EL (cell line): ENCODE measurements at places on chromosomes 11 and 22.

DNA sequence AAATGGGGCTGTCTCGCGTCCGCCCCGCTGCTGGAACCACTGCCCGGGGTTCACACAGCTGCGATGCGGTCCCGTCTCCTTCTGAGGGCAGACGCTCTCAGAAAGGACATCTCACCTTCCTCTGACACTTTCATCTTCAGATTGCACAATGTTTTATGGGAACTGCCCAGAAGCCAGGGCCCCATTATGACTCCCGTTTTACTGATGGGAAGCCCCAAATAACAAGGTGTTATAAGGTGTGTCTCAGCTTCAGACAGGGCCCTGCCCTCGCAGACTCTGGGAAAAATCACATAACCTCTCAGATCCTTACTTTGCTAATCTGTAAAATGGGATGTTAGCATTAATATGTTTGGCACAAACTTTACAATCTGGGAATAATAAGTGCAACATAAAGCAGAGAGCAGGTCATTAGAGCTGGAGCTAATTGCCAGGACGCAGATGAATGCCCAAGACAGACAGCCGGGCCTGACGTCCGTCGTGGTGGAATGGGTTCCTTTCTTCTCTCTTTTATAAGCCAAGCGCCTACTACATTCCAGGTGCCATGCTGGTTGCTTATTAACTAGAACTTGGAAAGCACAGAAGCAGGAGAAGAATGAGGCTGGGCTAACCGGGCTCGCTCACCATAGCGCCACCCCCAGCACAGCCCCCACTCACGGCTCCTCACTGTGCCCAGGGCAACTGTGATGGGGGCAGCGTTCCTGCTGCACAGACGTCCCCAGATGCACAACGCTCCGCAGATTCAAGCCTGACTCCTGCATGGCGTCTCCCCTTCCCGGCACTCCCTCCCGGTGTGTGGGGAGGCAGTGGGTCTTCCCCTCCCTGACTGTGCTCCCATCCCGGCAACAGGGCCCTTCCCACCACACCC lies 43.8 kb downstream of the TRMU start:
- DNase-seq = no peak

GRCh38 chr22:46674367-46674781 lies 54.2 kb downstream of the GRAMD4 start:
- DNase-seq = no peak

GRCh38 chr11:132904607-132905006 lies 627.7 kb downstream of the OPCML start:
- no peak for DNase-seq

DNA sequence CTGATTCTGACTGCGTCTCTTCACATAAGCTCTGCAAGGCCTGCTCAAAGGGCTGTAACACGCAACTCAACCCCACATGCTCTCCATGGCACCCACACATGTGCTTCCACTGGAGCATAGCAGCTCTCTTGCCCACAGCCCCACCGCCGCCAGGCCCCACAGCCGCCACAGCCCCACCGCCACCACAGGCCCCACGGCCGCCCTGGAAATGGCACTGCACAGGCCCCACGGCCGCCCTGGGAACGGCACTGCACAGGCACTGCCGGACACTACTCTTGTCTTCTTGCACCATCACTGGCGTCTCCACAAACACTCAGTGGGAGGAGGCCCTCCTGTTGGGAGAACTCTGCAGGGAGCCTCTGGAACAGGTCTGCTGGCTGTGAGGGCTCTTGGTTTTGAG lies 8.6 kb downstream of the MOB2 start:
- no peak for DNase-seq

- DNase-seq = no peak
Observed at GRCh38 chr11:65781962-65782815, 1.4 kb upstream of the AP5B1 start.

GRCh38 chr22:29570912-29571549 lies 9.9 kb downstream of the NIPSNAP1 start:
- no peak for DNase-seq

- no peak for DNase-seq
Observed at GRCh38 chr11:34147581-34147980, 42.2 kb downstream of the NAT10 start.

DNA sequence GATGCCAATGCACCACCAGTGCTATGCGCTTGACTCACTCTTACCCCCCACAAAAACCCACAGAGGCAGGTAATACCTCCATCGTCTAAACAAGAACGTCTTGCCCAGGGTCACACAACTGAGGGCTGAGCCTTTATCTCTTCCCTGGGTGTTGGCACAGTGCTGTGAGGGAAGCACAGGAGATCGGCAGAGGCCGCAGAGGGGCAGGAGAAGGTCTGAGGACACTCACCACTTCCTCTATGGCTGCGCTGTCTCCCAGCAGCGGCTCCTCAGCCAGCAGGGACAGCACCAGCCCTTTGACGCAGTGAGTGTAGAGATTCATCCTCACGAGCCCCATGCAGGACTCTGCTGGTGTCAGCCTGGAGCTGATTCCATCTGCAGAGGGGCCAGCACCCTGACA lies 19.9 kb downstream of the HPS4 start:
- no peak for DNase-seq

GRCh38 chr11:107545101-107545514 lies 20.4 kb downstream of the ALKBH8 start:
- peak; percentile 25 for DNase-seq

DNA sequence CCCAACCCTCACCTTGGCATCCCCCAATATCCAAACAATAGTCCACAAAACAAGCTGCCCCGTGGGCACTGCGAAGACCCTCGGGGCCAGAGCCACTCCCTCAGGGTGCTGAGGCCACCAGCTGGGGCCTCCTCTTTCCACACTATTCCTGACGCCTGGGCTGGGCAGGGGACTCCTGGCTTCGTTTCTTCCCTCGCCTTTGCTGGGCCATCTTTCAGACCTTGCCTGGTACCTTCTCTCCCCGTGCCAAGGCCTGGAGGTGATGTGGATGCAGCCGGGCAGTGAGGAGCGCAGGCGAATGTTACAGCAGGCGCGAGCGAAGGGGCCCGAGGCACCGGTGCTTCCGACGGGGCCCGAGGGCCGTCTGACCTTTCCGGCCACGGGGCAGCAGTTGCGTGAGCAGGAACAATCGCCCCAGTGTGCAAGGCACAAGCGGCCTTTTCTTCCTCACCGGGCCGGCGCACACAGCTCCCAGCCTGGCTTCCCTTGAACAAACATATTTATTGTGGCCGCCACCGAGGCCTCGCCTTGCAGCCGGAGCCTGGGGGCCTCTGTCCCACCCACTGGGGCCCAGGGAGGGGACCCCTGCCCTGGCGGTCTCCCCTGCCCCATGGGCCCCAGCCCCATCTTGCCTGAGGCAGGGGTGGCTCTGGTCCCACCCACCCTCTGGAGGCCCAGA lies 32.6 kb upstream of the KCNQ1OT1 start:
- DNase-seq = no peak

- DNase-seq = peak; percentile 94
Observed at GRCh38 chr11:67032830-67033551, 10.1 kb downstream of the SYT12 start.

GRCh38 chr11:12222055-12222792 lies 111.8 kb downstream of the MICAL2 start:
- no peak for DNase-seq

DNA sequence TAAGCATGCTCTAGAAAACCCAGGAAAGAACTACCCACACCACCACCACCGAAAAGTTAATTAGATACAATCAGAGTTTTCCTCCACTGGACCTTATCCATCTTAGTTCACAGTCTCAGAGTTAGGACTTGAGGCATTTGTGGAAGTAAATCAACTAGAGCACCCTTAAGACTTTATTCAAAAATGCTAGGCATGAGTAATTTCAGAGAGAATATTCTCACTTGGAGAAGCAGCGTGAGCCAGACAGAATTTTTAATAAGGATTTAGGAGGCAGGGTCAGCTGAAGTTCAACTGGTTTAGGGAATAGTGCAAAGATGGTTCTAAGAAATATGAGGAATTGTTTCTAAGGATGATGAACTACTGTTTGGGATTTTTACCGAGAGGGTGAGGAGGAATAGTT lies 1.2 kb upstream of the OLFML1 start:
- no peak for DNase-seq

DNA sequence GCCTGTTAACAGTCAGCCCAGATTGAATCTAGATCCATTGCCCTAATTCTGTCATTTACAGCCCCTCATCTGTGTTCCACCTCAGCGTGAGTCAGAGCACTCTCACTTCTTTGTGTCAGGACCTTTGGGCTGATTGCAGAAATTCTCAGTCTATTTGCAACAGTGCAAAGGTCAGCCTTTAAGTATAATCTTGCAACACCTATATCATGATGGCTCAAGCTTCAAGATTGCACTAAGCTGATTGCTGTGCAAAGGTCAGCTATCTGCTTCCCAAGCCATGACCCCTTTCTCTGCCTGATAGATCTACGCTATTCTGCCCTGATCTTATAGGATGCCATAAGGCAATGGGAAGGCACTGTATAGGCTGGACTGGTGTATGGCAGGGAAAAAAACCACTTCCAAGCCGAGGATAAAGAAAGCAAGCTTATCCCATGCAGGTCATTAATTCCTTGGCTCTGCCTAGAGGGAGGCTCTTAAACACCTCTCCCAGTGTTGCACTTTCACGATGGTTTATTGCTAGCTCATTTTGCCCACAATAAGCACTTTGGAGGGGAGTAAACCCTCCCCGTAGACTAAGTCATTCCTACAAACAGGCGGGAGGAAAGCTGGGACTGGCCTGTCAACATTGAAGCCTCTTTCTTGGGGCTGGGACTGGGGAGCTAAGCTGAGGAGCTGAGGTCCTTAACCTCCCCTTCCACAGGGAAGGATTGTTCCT lies 100.6 kb downstream of the RRAS2 start:
- peak; percentile 65 for DNase-seq

DNA sequence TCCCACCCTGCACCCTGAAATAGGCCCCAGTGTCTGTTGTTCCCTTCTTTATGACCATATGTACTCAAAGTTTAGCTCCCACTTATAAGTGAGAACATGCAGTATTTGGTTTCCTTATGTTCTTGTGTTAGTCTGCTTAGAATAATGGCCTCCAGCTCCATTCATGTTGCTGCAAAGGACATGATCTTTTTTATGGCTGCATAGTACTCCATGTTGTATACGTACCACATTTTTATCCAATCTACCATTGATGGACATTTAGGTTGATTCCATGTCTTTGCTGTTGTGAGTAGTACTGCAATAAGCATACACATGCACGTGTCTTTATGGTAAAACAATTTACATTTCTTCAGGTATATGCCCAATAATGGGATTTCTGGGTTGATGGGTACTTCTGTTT lies 59.4 kb upstream of the ANGPTL5 start:
- DNase-seq = no peak

GRCh38 chr11:61971248-61972111 lies 4.0 kb upstream of the FTH1 start:
- DNase-seq = peak; percentile 99

DNA sequence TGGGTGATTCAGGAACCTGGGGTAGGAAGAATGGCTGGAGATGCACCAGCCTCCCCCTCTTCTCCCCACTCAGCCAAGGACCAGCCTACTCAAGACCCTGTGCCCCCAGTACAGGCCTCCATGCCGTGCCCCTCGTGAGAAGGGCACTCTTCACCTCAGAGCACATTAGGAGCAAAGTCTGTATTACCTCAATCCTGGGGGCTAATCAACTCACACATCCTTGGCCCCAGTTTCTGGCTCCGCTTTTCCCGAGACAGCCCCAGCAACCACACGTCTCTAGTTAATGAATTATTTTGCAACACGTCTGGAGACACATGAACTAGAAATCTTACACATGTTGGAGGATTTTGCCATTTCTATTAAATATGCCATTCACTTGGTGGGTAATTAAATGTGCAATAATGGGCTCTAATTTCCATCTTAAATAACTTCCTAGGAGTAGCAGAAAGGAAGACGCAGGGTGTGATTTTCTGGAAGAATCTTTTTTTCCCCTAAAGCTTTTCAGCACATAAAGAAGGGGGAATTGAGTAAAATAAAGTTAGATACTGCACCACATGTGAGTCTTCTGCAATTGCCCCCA lies 63.0 kb downstream of the TMPRSS5 start:
- DNase-seq = no peak

- peak; percentile 39 for DNase-seq
Observed at GRCh38 chr22:50481440-50482106, at the start of gene ADM2. TSS of gene ADM2 (plus strand) at chr22:50481543. CDS start at chr22:50481848, 305 bp downstream.

- no peak for DNase-seq
Observed at GRCh38 chr11:31943056-31943780, 132.1 kb upstream of the PAX6 start.

- peak; percentile 23 for DNase-seq
Observed at GRCh38 chr22:45268167-45268957, 16.4 kb upstream of the UPK3A start.

- no peak for DNase-seq
Observed at GRCh38 chr22:49906071-49906798, 12.0 kb downstream of the ALG12 start.

DNA sequence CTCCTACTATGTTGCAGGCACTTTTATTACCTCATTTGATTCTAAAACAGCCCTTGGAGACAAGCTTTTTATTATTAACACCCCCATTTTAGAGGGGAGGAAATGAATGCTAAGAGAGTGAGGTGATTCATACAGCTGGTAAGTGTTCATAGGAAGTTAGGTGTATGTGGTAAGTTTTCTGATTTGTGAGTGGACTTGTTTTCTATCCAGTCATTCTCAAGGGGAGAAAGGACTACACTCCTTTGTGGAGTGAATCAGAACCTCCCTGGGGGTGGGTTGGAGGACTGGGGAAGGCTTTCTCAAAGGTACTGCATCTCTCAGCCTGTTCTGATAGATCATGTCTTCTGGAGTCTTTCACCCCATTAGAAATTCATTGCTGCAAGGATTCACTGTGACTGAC lies 23.5 kb downstream of the PKNOX2 start:
- no peak for DNase-seq

GRCh38 chr22:46399251-46400024 lies 63.9 kb downstream of the TRMU start:
- DNase-seq = no peak

GRCh38 chr11:31690041-31690440 lies 121.1 kb downstream of the PAX6 start:
- DNase-seq = no peak

- peak; percentile 18 for DNase-seq
Observed at GRCh38 chr11:65781152-65781961, 581 bp upstream of the AP5B1 start.

GRCh38 chr11:61151545-61152252 lies 9.5 kb downstream of the VPS37C start:
- DNase-seq = no peak

GRCh38 chr22:36757668-36758211 lies 18.2 kb downstream of the IFT27 start:
- peak; percentile 72 for DNase-seq

- no peak for DNase-seq
Observed at GRCh38 chr11:65362966-65363365, 8.4 kb downstream of the TIGD3 start.

GRCh38 chr22:38238519-38239071 lies 34.2 kb downstream of the TMEM184B start:
- DNase-seq = no peak

- DNase-seq = no peak
Observed at GRCh38 chr11:112013497-112014164, 11.6 kb upstream of the DLAT start.
